ENCODE measurements at places on chromosomes 3 and 15. TPM values are rescaled to one million over a fixed set of nuclear protein-coding genes. Genes with fewer than 3 reads are reported as not detected.

- no peak for DNase-seq
Observed at GRCh38 chr15:81511138-81511537, 137.1 kb upstream of the TMC3 start.

- DNase-seq: no peak
Observed at GRCh38 chr3:48399387-48400172, 27.6 kb downstream of the FBXW12 start.

DNA sequence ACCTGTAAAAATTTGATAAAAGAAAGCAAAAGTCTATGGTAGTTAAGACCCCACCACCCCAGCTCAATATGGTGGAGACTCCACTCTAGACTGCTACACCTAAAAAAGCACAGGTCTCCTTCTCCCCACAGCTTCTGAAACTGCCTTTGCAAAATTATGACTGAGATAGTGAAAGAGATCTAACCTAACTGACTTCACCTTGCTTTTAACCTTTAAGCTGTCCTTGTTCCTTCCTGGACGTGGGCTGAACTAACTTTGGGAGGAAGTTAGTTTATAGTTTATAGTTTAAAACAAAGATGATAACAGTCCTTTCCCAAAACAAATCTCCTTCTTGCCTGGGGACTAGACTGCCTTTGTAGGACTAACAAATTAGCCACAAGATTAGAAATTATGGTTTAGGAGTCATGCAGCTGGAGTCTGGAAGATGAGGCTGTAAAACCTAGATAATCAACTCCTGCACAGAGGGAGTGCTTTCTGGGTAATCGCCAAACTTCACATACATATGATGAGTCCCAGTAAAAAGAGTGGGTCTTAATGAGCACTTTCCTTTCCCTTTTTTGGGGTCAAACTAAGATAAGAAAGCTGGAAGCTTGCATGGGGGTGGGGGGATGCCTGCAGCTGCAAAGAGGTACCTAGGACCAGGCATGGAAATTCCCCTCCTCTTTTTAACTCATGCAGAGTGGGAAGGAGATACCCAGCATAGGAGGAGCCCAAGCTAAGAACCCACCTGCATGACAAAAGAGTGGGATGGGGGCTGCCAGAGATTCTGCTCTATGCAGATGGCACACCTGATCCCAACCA lies 17.5 kb downstream of the CCR8 start:
- DNase-seq: no peak

- no peak for DNase-seq
Observed at GRCh38 chr3:71231680-71232079, 351.8 kb downstream of the FOXP1 start.

DNA sequence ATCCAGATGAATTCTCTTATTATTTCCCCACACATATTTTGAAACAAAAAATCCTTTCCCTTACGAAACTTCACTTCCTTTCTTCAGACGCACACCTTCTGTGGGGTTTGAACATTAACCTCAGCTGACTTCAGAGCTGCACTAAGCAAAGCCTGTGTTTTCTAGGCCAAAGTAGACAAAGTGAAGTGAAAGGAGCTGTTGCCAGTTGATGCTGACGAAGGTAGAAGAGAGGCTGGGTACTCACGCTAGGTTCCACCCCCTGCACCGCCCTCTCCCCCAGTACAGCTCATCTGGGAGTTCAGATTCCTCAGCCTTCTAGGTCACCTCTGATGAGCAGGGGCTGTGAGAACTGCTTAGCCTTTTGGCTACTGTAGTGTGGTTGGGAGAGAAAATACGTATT lies 24.1 kb downstream of the DUT start:
- DNase-seq: no peak

DNA sequence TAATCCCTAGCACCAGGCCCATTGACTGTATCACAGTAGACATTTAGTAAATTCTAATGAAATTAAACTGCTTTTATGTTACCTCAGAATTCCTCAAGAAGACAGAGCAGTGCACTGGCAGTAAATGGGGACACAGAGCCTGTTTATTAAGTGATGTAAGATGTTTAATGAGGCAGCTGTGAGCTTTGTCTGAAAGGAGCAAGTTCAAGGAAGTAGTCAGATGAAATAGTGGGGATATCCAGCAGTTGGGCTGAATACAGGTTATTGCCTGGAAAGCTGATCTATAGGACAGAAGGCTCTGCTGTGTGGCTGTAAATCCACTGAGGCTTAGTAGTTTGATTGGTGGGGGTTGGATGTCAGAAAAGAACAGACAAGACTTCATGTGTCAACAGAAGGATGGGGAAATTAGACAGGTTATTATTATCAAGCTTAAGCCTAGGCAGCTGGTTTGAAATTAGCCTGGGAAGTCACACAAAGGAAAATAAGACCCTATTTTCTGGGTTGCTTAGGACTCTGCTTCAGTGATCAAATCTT lies 62.2 kb downstream of the PFN2 start:
- no peak for DNase-seq

MELTF gene
- 14.4 TPM for total RNA-seq

SNX4 gene
- 53.2 TPM for total RNA-seq

Data from left colon (tissue), 2 donors.